ENCODE measurements at places on chromosomes 6 and 20. TPM values are rescaled to one million over a fixed set of nuclear protein-coding genes. Genes with fewer than 3 reads are reported as not detected.

DNA sequence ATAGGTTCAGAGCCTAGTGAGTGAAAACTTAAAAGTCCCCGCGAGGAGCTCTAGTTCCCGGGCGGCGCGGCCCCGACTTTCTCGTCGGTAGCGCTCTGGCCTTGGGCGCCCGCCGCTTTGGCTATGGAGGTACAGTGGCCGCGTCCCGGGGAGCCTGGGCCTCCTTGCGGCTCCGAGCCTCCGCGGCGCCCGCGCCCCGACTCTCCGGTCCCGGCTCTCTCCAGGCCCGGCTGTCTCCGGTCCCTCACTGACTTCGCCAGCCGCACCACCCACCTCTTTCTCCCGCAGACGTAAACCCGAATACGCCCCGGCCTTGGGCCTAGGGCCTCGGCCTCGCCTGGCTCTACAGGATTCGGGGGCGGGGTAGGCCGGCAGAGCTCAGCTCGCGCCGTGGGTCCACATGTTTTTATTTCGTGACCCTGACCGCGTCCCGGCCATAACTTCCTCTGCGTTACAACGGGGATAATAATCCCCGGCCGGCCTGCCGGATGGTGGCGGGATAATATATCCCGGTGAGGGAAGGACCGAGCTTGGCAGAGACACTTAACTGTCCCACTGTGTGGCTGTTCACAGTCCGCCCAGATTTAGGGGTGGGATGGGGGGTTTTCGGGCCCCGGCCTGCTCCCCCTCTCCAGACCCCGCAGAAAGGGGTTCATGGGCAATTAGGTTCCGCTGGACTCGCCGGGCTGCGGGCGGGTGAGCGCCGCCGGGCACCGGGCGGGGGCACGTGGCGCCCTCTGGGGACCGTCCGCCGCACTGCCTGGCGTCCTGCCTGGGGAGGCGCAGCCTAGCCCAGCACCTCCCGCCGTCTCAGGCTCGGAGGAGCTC lies 10.0 kb upstream of the TBX18 start:
- no peak for DNase-seq

DNA sequence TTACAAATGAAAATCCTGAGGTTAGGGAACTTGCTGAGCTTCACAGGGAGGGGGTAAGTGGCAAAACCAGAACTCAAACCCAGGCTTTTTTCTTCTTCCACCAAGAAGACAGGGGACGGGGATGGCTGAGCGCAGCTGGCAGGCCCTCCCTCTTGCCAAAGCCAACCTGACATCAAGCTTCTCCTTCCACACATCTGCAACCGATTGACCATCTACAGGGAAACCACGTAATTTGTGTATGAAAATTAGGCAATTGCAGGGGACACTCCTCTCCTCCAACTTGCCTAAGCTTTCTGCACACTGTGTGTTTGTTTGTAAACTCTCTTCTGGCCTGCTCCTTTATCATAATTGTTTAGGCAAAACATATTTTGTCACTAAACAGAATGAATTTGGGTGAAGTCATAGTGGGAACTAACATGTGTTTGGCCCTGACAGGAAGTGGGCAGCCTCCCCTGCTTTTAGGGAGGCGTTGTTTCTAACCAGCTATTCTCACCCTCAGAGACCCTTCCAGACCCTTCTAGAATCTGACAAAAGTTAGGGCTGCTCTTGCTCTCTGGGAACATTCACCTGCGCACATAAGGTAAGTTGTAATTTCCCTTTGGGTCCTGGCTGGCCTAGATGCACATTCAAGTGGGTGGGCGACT lies 18.9 kb downstream of the ZNF831 start:
- no peak for DNase-seq

GRCh38 chr20:48673507-48673906 lies 154.3 kb downstream of the PREX1 start:
- DNase-seq = no peak

The SUMO4 gene
- 1.8 TPM for polyA plus RNA-seq

The CLIC5 gene
- 182 TPM for polyA plus RNA-seq

All from left renal cortex interstitium (tissue), 4 donors.